ENCODE measurements at places on chromosomes 7 and 10.

DNA sequence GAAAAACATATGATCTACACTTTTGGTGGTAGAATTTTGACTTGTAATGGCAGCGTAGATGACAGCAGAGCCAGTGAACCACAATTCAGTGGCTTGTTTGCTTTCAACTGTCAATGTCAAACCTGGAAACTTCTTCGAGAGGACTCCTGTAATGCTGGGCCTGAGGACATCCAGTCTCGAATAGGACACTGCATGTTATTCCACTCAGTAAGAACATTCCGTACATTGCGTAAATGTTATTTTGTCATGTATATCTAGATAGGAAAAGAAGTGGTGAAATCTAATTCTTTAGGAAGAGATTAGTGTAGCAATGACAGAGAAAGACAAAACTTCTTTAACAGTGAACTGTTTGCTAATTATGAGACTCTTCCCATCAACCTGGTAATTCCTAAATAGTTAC lies 112.9 kb downstream of the PODXL start:
- no peak for DNase-seq

DNA sequence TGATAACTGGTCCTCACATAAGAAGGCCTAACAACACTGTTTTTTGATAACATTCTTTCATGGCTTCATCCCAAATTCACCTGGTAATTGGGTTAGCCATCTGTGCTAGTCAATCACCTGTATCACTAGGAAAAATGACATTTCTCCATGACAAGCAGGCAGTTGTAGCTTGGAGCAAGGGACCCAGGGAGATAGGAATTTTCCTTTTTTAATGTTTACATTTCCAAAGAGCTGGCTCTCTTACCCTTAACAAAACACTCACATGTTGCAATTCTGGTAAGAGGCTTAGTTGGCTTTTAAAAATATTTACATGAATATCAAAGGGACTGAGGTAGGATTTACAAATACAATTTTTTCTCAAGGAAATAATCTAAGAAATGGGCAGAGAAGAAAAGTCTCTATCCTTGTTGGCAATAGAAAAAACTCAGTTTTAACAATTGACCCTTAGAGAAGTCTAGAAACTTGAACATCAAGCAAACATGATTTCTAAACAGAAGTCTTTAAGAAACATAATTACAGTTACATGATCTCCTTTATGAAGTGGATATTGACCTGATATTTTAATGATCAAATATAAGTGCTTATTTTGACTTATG lies 16.1 kb upstream of the AKR1C1 start:
- no peak for DNase-seq

DNA sequence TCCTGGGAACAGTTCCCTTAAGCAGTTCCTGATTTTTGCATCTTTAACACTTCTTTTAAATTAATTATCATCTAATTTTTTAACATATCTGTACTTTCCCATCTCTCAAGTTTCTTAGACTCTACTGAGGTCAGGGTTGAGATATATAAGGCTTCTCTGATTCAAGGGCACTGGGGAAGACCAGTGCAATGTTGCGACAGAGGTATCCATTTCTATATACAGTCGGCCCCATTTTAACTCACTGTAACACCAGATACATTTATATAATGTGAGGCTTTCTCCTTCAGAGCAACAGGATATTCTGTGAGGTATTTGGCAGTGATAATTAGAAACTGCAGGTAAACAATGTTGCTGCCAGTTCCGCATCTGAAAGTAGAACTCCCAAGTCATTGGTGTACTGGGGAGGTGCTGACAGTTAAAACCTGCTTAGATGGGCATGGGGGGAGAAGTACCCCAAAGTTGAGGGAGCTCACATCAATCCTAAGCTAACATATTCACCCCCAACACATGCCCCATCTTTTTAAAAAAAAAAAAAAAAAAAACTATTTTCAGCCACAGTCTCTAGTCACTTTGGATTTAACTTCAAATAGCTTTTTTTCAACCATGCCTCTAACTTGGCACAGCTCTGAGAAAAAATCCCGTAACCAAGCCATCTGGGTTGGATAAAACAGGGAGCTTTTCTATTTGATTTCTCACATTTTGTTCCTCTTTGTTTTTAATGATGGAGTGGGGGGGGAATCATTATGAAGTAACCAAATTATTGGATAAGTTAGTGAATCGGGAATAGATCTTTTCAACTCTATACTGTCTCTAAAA lies 62.9 kb downstream of the REEP3 start:
- DNase-seq = no peak

DNA sequence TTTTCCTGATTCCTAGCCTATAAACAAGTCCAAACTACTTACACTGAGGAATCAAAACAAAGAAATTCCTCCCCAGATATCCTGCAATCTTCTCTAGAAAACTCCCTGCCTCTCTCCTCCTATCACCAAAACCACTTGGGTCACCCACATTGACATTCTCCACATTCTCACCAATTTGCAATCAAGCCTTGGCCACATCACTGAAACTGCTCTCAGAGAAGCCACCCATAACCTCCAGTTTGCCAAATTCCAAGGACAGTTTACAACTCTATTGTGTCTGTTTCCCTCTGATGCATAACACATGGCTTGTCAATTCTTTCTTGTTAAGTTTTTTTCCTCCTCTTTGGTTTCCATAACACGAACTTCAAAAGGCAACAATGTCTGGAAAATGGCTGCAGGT lies 233.5 kb downstream of the XPNPEP1 start:
- DNase-seq = no peak

All from stimulated activated CD8-positive, alpha-beta memory T cell treated with anti-CD3 and anti-CD28 coated beads, Interleukin-4, amount 100 ng/mL, for 48 hours (primary cell).